ENCODE measurements at places on chromosomes 3 and 15.

DNA sequence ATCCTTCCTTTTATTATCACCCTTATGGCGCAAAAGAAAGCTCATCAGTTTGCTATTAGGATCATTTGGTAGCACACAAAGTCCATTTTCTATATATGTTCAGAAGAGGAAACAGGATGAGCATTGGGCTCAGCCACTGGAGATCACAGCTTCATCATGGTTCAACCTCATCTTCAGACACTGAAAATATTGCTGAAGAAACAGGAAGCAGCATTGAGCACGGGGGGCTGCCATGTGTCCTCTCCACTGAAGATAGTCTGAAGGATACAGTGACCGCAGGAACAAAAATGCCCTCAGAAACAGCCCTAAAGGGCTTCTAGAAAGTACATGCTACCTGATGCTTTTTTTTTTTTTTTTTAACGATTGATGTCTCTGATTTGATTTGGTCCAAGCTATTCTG is 835.3 kb upstream of the CFAP20DC start:
- DNase-seq = no peak

GRCh38 chr15:85443046-85443445 is 62.6 kb downstream of the AKAP13 start:
- DNase-seq = no peak

- DNase-seq = no peak
These were observed 30.0 kb upstream of the NR2E3 start for GRCh38 chr15:71780115-71780976.

- DNase-seq = no peak
These were observed 25.5 kb upstream of the HHATL start for GRCh38 chr3:42728056-42728455.

DNA sequence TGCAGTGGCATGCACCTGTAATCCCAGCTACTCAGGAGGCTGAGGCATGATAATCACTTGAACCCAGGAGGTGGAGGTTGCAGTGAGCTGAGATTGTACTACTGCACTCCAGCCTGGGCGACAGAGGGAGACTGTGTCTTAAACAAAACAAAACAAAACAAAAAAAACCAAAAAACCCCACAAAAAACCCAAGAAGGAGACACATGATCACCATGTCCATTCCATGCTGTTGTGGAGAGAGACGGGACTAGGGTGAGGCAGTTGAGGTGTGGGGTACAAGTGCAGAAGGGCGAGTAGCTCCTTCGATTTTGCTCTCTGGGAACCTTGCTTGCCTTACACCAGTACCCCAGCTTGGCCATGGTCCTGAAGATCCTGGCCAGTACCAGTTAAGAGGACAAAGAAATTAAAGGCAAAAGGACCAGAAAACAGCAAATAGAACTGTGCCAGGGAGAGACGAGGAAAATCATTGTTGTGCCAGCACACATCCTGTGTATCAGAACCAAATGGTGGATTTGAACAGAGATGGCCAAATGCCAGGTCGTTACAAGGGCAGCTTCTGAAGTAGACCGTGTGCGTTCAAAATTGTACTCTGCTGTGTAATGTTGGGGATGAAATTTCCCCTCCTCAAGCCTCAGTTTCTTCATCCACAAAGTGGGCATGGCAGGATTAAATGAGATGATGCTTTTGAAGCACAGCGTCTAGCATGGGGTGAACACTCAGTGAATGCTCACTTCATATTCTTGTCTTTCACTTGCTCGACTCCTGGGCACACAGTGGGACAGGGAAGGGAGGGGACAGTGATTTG is 42.9 kb upstream of the CTSH start:
- DNase-seq = no peak

- DNase-seq = no peak
These were observed 58.1 kb upstream of the MEF2A start for GRCh38 chr15:99507504-99508310.

- DNase-seq = no peak
These were observed 106.5 kb downstream of the P3H2 start for GRCh38 chr3:190013943-190014924.

GRCh38 chr3:187694801-187695200 is 7.6 kb downstream of the RTP2 start:
- no peak for DNase-seq

DNA sequence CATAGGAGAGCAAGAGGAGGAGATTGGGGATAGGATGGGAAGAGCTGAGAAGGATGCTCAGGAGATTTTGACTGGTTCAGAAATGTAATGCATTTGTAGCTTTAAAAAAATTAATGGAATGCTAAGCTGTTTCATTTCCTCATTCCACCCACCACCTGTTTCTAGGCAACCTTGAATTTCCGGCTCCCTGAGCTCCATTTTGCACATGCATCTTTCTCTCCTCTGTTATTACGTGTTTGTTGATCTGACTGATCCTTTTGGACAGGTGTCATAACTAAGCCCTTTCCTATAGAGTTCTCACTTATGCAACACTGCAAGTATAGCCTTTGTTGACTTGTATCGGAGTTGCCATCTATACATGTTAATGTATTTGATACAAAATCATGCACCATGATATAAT is 4.3 kb downstream of the TMPRSS7 start:
- no peak for DNase-seq

- DNase-seq = no peak
These were observed 121.1 kb downstream of the ROBO2 start for GRCh38 chr3:77160931-77161497.

DNA sequence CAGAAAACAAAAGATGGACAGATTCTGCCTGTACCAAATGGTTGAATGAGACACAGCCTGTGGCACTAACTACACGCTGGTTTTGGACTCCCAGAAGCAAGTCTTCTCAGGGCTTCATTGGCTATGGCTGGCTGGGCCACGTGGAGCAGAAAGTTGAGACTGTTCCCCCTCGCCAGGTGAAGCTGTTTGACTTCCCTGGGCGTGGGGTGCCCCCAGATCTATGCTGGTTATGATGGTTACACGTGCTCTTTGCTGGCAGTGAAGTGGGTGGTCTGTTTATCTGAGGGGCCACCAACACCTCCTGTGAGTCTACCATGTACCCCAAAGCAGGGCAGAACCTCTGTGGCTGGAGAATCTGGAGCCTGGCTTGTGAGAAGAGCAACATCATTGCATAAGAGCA is 60.3 kb upstream of the EPHA6 start:
- no peak for DNase-seq

DNA sequence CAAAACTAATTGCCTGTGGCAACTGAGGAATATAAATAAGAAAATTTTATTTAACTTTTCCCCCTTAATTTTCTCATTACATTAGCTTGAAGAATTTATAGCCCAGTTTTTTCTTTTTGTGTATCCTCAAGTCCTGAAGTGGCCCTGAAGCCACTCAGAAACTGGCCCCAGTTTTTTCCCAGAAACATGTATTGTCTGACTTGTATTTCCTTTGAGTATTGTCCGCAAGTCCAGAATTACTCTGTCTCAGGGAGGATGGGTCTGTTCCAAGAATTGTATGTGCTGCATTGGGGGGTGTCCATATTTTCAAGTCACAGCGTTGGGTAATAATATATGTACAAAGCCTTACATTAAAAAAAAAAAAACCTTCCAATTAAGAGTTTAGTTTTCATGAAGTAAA is 149.7 kb upstream of the IL12A start:
- DNase-seq = no peak

GRCh38 chr3:154061001-154061370 is 60.2 kb upstream of the ARHGEF26 start:
- DNase-seq = no peak

- DNase-seq = no peak
These were observed 9.6 kb upstream of the LIPH start for GRCh38 chr3:185561958-185562357.

- DNase-seq = no peak
These were observed 493.3 kb upstream of the ROBO1 start for GRCh38 chr3:80261082-80261481.

DNA sequence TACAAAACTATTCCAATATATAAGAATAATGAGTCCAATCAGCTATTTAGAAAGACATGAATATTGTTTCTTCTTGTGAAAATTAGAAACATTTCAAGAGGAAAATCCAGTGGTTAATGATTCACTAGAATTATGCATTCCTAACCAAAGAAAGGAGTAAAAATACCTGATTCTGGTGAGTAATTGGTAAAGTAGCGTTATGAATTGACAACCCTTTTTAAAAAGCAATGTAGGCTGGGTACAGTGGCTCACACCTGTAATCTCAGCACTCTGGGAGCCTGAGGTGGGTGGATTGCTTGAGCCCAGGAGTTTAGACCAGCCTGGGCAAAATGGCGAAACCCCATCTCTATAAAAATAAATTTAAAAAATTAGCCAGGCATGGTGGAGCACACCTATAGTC is 43.3 kb downstream of the TOPAZ1 start:
- no peak for DNase-seq

GRCh38 chr3:184654375-184654774 is 57.5 kb downstream of the MAGEF1 start:
- DNase-seq = no peak

DNA sequence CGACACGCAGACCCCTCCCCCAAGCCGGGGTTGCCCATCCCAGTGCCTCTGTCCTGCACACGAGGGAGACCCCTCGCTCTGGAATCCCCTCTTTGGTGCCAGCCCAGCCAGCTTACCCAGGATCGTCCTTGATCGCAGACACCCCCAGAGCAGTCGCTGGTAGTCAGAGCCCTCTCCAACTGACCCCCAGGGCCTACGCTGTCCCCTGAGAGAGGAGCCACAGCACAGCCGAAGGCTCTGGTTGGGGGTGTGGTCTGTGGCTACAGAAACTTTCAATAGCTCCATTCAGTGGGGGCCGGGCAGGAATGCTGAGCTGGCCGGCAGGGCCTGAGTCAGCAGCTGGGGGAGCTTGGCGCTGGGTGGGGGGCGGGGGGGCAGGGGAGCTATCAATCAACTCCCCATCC is at the start of gene LCTL:
TSS of gene LCTL (minus strand) at position 258 of the 404 bp plus-strand sequence. CDS start 633 bp downstream, outside the sequence.
- no peak for DNase-seq

DNA sequence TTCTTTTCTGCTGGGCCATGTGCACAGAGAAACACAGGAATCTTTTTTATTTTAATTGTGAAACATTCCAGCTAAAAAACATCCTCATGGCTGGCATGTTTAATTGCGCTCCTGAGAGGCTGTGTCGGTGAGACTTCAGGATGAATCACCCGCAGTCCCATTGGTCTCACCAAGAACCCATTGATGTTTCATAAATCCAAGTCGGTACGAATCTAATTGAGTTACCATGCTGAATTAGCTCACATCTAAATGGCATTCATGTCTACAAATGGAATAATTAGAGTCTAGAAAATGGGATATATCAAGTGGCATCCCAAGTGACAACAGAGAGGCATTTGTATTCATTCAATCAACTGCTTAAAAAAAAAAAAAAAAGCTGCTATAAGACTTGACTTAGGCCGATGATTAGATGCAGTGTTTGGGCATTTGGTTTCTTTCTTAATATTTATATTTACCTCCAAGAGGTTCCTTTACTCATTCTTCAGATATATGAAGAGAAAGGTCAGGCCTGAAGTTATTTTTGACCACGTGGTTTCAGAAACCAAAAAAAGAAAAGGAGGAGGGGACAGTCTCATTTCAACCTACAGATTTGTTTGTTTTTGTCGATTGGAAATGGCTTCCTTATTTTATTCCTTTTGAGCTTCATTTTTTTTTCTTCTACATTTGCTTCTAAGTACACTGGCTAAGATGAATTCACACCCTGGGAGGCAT is 79.1 kb upstream of the FOXB1 start:
- DNase-seq = no peak

DNA sequence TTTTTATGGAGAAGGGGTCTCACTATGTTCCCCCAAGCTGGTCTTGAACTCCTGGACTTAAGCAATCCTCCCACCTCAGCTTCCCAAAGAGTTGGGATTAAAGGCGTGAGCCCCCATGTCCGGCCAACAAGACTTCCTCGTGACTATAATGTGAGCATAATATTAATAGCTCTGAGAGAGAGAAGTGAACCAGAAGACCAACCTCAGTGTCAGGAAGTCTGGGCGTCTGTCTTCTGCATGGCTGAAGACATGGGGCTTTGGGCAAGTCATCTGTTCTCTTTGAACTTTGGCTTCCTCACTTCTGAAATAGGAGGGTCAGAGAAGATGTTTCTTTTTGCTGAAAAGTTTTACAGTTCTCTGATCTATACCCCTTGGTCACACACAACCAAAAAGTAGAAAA is 92.1 kb downstream of the SLC49A4 start:
- no peak for DNase-seq

DNA sequence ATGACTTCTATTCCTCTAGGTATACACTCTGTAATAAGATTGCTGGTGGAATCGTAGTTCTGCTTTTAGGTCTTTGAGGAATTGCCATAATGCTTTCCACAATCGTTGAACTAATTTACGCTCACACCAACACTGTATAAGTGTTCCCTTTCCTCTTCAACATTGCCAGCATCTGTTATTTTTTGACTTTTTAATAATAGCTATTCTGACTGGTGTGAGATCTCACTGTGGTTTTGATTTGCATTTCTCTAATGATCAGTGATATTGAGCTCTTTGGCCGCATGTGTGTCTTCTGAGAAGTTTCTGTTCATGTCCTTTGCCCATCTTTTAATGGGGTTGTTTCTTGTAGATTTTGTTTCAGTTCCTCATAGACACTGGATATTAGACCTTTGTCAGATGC is 12.8 kb downstream of the NXPE3 start:
- no peak for DNase-seq

DNA sequence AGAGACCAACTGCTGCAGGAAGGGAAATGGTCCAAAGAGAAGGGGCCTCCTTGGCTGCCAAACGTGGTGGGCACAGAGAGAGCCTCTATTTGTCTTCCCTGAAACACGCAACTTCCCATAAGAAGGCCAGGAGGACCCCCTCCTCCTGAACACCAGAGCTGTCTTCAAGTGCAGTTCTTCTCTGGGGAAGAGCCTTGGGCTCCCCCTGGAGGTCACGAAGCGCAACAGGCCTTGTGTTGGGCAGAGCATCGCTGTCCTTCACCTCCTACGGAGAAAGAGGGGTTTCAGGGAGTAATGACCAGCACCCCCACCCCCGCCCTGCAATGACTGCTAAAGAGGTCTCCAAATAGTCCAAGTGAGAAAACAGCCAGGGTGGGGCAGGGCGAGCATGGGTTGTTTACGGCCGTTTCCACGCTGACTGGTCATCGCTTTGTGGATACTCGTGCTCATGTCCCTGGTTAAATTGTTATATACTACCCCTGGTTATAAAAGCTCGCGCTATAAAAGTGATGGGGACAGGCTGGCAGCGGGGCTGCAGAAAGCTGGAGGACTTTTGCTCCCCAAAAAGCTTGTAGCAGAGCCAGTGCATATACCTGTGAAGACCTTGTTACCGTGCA is 397.5 kb upstream of the ATP10A start:
- no peak for DNase-seq

DNA sequence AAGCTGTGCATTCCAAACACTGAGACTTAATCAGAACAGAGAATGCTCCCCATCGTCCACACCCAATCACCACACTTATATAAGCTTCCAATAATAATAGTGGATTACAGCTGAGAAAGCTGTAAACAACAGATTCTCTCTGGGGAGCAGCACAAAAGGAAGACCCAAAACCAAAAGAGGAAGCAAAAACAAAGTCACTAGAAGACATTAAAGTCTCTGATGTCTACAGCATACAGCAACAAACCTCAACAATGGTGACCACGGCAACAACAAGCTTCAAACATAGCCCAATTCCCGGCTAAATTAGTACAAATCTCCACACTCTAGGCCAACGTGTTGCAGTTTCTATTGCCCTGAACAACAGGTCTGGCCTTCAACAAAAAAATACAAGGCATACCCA is 37.7 kb downstream of the ZDHHC23 start:
- no peak for DNase-seq
